ENCODE measurements at places on chromosomes 12 and 14. TPM values are rescaled to one million over a fixed set of nuclear protein-coding genes. Genes with fewer than 3 reads are reported as not detected.

SLC25A47 gene
- total RNA-seq, result not detected

CLEC2A gene
- total RNA-seq, result not detected

MYBPC1 gene
- total RNA-seq, result not detected

CLEC1B gene
- not detected for total RNA-seq

DNA sequence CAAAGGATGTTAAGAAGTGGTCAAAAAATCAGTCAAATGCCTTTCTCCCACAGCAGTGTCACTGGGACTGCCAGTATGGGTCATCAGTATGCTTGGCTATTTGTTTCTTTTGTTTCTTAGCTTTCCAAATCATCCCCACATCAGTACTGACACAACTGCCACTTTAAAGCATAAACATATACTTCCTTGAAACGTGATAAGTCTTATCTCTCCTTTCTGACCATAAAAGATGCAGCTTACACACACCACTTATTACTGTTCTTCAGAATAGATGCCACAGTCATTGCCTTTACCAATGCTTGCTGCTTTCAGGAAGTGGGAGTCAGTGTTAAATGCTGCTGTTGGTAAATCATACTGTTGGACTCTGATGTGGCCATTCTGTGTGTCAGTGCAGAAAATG, 18.6 kb upstream of the GARIN2 start:
- H3K36me3 ChIP-seq, result peaks cover 2% of the 10 kb centered on the region
- no peaks in the 10 kb centered on the region for H3K4me1 ChIP-seq
- no peak overlapping the region for H3K27ac ChIP-seq

- peaks cover 4% of the 10 kb centered on the region for H3K4me1 ChIP-seq
- H3K27ac ChIP-seq, result no peak overlapping the region
- no peaks in the 10 kb centered on the region for H3K27me3 ChIP-seq
- H3K4me3 ChIP-seq, result peak overlapping the region; percentile 100
These were observed 1.4 kb downstream of the PPM1A start for GRCh38 chr14:60250257-60251035.

DNA sequence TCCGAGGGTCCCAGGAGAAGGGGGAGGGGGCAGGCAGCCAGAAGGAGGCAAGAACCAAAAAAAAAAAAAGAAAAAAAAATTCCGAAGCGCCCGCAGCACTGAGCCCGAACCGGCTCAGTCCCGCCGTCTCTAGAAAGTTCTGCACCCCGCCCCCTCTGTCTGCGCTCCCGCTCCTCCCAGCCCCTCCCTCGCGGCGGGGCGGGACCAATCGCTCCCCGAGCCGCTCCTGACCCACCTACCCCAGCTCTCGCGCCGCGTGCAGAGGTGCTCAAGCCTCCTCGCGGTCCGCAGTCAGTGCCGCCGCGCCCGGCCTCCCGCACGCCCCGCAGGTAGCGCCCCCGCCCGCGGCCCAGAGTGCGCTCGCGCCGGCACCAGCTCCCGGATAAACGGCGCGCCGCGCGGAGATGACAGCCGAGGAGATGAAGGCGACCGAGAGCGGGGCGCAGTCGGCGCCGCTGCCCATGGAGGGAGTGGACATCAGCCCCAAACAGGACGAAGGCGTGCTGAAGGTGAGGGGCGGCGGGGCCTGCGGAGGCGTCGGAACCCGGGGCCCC, at the start of gene FKBP4:
FKBP4 (plus strand) TSS at position 235 of the 554 bp plus-strand sequence; CDS start at position 405, 170 bp downstream.
- peak; percentile 96 for DNase-seq
- no peak within 1 kb of the TSS for H3K27ac ChIP-seq
- H3K4me1 ChIP-seq, result peaks cover 3% of the 10 kb centered on the region
- no peaks in the 10 kb centered on the region for H3K36me3 ChIP-seq
- no peaks in the 10 kb centered on the region for H3K27me3 ChIP-seq
- peak within 1 kb of the TSS; percentile 58 for H3K4me3 ChIP-seq

DNA sequence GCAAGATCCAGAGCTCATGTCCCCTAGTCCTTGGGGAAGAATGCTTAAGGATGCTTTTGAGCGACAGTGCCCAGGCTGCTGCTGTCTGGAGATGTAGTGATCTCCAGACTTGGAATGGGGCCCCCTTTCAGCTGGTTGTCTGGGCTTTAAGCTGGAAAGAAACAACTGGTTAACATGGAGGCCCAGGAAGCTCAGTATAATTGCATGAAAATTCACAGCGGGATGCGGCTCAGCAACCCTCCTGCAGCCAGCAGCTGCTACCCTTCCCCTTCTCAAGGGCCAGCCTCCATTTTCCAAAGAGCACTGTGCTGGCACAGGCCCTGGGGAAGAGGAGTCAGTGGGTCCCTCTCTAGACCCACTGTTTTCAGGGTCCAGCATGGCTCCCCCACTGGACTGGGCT, 26.3 kb downstream of the RAB35 start:
- H3K27ac ChIP-seq, result no peak overlapping the region
- peak; percentile 47 for DNase-seq
- H3K36me3 ChIP-seq, result no peaks in the 10 kb centered on the region
- H3K27me3 ChIP-seq, result no peaks in the 10 kb centered on the region
- no peak overlapping the region for H3K4me3 ChIP-seq
- H3K4me1 ChIP-seq, result no peaks in the 10 kb centered on the region

- H3K27me3 ChIP-seq, result no peaks in the 10 kb centered on the region
- peaks cover 5% of the 10 kb centered on the region for H3K4me1 ChIP-seq
- H3K4me3 ChIP-seq, result no peak overlapping the region
- no peaks in the 10 kb centered on the region for H3K36me3 ChIP-seq
These were observed 186.6 kb upstream of the PLEKHG7 start for GRCh38 chr12:92516277-92516600.

GRCh38 chr14:22226381-22226780, 362.6 kb downstream of the DAD1 start:
- H3K4me3 ChIP-seq, result no peak overlapping the region
- no peak overlapping the region for H3K27ac ChIP-seq
- H3K27me3 ChIP-seq, result no peaks in the 10 kb centered on the region
- no peaks in the 10 kb centered on the region for H3K4me1 ChIP-seq
- no peaks in the 10 kb centered on the region for H3K36me3 ChIP-seq
- DNase-seq, result no peak

DNA sequence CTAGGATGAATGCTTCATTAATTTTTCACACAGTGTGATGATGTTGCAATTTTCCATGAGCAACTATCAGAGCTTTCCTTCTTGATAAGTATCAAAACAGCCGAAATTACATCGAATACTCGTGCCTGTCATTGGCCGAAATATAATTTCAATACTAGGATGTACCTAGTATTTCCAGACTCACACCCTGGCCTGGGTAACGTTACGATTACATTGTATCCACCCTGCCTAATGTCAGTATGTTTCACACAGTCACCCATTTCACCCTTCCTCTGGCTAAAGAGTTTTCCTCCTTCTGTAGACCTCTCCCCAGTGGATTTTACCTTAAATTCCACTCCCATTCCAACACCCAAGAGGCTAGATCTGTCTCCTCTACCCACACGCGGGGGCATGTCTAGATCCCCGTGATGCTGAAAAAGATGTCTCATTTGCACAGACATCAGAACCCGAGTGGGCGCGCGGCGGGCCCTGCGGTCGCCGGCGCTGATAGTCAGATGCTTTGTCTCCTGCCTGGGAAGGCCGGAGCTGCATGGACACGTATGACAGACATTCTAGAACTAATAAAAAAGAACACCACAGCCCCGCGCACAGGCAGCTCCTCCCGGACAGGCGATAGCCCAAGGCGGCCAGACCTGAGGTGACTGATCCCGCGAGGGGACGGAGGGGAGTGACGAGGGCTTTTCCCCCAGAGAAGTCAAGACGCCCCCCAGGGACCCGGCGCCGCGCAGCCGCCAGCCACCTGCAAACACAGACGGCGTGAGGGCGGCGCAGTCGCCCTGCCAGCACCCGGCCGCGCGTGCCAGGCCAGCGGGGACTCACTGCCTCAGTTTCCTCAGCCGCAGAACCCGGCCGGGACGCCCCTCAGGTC, 723 bp downstream of the KIF21A start:
- H3K36me3 ChIP-seq, result no peaks in the 10 kb centered on the region
- H3K4me3 ChIP-seq, result peak overlapping the region; percentile 80
- no peaks in the 10 kb centered on the region for H3K4me1 ChIP-seq
- peak; percentile 82 for DNase-seq
